ENCODE measurements at places on chromosomes 1 and 21.

DNA sequence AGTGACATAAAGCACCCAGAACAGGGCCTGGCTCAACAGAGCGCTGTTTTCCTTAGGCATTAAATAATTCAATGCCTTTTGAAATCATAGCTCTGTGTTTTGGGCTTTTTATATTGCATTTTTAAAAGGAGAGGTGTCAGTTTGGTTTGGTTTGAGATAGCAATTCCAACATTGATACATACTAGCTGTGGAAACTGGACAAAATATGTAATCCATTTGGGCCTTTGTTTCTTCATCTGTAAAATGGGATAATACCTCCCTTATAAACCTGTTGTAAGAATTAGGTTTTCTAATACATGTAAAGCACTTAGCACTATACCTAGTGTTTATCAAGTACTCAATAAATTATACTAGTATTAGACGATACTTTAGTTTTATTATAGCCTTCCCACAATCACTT is 8.7 kb upstream of the RAB4A start:
- DNase-seq, result no peak

DNA sequence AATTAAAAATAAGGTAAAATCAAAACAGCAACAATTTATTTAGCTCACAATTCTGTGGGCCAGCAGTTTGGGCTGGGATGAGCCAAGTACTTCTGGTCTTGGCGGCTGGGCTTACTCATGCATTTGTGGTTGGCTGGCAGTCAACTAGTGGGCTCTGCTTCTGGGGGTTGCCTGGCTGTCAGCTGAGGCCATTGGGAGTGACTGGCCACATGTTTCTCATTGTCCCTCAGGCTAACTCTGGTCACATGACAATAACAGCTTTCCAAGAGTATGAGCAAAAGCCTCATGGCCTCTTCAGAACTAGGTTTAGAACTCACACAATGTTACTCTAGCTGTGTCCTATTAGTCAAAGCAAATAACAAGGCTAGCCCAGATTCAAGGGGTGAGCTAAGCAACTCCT is 15.6 kb upstream of the CHIA start:
- no peak for DNase-seq

DNA sequence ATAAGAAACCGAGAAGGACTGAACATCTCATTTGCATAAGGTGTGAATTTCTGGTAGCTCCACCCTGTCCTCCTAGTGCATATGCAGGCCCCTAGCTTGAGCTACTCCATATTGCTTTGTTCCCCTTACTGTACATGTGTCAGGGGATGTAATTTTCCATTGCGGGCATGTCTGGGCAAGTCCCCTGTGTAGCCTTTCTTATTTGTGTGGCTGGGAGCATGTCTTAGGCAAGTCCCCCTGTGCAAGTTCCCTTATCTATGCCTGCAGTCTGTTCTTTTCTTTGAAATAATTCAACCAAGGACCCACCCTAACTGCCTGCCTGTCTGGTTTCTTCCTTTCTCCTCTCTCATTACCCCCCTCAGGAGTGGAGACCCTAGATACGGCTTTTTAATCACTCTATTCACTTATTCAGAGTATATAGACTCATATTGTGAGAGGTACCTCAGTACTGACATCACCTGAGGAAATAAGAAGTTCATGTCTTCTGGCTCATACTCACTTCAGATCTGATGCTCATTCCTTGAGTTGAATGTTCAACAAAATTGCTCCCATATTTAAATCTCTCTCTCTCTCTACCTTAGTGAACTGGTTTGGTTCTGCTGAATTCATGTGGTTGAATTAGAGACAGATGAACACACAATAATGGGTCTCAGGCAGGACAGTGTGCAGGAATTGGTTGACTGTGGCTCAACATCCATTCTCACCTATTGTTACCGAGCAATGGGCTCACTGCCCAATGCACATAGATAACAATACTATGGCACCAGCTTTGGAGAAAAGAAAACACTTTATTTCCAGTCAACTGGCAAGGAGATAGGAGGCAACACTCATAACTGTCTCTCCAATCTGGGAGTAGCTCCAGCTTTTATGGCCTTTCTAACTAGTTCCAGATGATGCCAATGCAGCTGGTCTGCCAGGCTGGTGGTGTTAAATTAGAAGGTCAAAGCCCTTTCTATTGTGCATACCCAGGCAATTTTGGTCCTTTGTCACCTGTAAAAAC is 27.9 kb upstream of the NPL start:
- DNase-seq, result no peak

- no peak for DNase-seq
These were observed 36.9 kb upstream of the POU3F1 start for GRCh38 chr1:38083541-38083940.

DNA sequence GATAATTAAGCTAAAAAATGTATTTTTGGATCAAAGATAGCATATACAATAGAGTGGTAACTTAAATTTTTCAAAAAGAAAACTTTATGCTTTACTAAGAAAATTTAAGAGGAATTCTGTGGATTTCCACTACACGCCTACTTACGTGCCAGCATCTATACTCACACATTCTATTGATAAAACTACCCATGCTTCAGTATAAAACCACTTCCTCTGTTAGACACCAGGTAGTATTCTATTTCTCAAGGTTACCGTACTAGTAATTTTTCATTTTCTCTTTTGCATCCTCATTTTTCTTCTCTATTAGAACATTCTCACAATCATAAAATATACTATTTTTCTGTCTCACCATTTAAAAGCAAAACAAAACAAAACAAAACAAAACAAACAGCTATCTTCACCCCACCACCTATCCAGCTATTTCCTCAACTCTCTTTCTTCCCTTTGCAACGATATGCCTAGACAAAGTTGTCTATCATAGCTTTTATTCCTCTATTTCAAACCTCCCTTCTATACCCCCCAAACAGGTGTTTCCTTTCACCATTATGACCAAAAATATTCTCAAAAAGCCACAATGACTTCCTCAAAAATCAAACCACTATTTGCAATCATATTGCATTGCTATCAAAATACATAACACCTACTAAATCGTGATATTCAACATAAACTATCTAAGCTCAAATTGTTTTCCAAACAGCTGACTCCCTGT is 1652.0 kb downstream of the MRPL39 start:
- DNase-seq, result no peak

DNA sequence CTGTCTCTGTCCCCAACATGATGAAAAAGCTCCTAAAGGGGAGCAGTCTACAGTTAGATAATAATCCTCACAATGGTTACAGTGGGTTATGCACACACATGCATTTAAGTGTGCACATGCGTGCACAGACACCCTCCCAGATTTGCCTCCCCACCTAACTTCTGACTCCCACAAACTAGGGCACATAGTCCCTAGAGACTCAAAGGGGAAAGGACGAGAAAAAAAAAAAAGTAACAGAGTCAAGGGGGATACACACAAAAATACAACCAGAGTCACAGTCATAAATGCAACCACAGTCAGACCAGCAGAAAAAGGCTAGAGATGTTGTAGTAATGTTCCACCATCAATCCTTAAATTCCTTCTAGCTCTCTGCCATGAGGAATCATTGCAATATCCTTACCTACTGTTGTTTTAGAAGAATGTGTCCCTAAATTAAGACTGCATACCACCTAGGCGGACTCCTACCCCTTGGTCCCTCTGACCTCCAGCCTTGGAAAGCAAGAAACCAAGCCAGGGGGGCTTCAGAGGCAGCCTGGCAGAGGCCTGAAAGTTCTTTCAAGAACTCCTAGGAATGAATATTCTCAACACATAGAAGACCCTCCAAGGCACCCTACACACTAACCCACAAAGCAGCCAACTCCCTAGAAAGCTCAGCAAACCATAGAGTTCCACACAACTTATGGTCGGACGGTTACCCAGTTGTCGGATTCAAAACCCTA is 1.3 kb downstream of the CRTC2 start:
- no peak for DNase-seq

GRCh38 chr1:162922201-162922600 is 61.2 kb upstream of the CCDC190 start:
- DNase-seq, result no peak

DNA sequence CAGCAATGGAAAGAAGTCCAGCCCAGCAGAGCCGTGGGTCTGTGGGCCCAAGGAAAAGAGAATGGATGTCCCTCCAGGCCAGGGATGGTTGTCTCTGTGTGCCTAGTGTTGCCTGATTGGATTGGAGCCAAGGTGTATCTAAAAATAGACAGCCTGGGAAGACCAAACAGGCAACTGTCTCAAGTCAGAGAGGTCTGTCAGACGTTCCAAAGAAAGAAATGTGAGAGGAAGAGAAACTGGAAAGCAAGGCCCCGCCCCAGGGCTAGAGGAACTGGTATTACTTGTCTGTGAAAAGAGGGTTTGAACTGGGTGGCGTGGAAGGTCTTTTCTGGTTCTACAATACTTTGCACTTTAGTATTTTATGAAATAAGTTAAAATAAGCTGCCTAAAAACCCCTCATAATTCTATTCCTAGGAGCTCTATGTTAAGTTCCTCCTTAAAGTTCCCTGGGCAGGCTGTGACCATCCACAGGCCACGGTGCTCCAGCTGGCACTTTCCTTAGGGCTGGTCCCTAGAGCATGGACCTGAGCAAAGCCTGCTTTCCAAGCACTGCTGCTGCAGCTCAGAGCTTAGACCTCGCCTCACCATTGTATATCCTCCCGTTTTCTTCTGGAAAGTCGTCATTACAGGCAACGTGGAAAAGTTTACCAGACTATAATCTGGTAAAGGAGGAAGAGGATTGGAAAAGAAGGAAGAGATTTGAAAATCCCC is 151.6 kb downstream of the DISC1 start:
- no peak for DNase-seq

DNA sequence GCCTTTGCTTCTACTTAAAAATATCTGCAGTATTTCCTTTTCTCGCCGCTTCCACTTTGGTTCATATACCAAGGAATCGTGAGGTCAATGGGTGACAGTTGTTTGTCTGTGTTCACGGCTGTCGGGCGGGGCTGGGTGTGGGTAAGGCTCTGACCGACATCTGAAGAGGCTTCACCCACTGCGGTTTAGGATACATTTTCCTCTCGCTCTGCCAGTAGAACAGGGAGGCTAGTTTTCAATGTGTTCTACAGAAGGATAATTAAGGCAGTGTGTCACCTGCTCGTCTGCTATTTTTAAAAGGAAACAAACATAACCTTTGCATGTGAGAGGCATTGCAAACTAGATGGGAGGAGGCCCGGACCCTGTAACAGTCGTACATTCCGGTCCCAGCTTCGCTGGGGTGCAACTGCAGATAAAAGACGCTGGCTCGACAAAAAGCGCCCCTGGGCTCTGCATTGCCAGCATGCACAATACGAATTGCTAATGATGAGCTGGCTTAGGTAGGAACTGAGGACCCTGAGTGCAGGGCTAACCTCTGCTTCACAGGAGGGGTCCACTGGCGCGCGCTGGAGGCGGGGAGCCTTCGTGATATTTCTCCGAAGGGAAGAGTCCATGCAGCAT is 8.5 kb upstream of the ERG start:
- DNase-seq, result no peak
